ENCODE measurements at places on chromosomes 12 and 14.

- no peak for DNase-seq
Measured at GRCh38 chr14:21652209-21652808, 1.3 kb upstream of the OR4E2 start.

DNA sequence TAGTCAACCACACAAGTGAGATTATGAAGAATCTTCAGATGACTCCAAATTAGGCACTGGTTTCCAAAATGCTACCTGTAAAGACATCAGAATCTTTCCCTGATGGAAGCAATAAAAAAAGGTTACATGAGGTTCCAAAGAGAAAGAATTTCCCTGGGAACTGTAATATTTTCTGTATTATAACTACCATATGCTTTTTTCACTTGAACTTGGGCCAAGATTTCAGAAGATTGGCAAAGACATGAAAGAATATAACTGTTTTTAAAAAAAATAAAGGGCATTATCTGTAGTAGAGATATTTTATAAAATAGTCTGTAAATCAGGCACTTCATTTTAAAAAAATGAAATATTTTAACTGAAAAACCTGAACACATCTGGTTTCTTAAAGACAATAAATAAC lies 12.9 kb downstream of the HECTD1 start:
- no peak for DNase-seq

DNA sequence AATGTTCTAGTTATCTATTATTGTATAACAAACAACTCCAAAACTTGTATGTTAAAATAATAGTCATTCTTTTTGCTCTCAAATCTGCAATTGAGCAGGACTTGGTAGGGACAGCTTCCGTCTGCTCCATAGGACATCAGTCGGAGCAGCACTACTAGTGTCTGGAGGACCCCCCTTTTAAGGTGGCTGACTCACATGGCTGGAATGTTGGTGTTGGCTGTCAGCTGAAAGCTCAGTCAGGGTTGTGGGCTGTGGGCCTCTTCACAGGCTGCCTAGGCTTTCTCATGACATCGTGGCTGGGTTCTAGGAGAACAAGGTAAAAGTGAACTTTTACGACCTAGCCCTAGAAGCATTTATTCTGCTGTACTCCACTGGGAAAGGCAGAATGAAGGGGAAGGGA lies 160.6 kb downstream of the ANO4 start:
- no peak for DNase-seq

DNA sequence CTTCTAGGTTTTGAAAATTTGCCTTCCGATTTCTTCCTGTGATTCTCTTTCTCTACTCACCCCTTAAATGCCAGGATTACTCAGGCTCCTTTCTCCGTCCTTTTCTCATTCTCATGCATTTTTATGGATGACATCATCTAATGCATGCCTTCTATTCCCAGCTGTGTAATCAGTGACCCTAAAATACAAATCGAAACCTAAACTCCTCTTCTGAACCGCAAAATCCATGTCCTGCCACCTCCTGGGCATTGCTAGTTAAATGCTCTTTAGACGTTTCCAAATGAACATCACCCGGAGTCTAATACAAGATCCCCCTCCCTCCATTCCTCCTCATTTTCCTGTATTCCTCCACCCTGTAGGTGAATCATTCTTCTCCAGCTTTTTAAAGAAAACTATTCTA lies 1703.1 kb upstream of the FLRT2 start:
- no peak for DNase-seq

Measured in activated naive CD8-positive, alpha-beta T cell treated with anti-CD3 and anti-CD28 coated beads, Interleukin-2, amount 50 U/mL, for 24 hours (primary cell).